ENCODE measurements at places on chromosomes 1 and 21.

GRCh38 chr1:153651771-153652170, 6.7 kb upstream of the SNAPIN start:
- no peak for DNase-seq

GRCh38 chr1:157197906-157198435, 59.8 kb upstream of the ETV3 start:
- DNase-seq, result no peak

- no peak for DNase-seq
These were observed 273.1 kb downstream of the MATN1 start for GRCh38 chr1:30450148-30450817.

DNA sequence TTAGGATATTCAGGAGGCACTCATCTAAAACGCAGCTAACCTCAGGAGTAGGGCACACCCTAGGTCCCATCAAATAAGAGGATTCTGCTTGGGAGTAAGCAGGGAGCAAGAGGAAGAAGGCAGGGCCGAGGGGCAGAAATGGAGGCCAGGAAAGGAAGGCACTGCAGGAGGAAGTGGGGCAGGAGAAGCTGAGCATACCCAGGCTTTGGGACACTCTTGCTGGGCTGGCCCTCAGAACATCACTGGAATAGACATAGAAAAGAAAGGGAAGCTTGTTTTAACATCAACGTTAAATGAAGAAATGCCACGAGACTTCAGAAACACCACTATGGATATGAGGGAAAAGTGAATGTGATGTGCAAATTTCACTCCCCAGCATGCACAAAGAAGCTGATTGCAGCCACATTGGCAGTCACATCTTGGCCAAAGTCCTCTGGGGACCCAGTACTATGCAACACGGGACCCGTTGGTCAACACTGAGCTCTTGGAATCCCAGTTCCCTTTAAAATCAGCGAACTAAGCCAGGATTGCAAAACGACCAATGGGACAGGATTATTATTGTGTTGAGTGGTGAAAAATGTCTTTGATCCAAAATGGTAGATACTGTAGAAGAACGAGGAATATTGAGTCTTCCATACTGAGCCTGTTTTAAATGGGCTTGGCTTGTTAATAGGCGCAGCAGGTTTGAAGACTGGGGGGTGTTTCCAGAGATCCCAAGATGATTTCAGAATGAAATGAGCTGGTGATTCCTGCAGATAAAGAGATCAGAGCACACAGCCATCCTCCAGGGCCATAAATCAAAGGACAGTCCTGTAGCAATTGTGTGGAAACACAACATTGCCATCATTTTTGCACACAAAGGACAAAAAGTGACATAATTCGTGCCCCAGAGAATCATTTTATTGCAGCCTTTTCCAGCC, 152.4 kb downstream of the TOMM20 start:
- no peak for DNase-seq

GRCh38 chr1:158185770-158186169, 5.1 kb downstream of the CD1D start:
- DNase-seq, result no peak

DNA sequence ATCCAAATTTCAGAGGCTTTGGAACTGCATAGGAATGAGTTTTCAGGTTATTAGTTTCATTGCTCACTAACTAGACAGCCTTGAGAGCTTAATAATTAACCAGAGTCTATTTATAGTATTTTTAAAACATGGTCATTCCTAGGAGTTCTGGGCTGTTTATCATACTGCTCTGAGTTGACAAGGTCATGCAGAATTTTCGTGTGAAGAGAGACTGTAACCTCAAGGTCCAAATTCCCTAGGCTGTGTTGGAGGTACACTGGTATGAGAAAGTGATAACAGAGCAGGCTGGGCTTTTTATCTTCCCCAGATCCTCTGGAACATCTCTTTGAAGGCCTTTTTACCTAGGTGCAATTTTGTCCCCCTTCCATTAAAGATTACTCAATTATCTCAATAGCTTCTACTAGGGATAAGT, 736.3 kb downstream of the LTN1 start:
- no peak for DNase-seq

DNA sequence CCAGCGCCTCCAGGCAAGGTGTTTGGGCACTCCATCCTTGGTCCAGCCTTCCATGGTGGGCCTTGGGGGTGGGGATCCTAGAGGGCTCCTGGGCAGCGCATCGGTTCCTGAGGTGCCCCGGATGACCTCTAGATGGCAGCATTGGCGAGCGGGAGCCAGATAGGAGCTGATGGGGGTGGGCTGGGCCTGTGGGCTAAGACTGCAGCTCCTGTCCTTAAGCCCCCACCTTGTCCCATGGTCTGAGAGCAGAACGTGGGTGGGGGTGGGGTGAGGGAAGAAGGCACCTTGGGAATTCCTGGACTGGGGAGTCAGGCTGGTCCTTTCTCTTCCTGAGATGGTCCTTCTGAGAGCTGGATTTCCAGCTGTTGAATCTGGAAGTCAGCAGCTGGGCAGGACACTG, 93.4 kb upstream of the CSF3R start:
- no peak for DNase-seq

- no peak for DNase-seq
These were observed 27.8 kb upstream of the HYI start for GRCh38 chr1:43481491-43481890.

- peak; percentile 78 for DNase-seq
These were observed 277.0 kb upstream of the BRINP3 start for GRCh38 chr1:190754666-190755065.

DNA sequence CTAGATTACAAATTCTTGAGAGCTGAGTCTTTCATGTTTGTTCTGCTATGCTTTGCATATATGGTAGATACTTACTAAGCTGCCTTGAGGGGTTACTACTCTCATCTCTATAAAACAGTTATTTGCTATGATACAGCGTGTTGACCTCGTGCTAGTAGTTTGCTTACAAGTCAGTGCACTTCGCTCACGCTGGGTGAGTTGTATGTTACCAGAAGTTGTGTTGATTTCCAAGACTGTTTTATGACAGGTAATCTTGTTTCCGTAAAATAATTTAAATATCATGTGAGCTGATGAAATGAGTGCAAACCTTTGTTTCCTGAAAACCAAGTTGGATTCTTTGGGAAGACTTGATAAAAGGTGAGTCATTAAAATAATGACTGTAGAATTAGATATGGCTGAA, 7.3 kb downstream of the MRPS6 start:
- DNase-seq, result no peak

DNA sequence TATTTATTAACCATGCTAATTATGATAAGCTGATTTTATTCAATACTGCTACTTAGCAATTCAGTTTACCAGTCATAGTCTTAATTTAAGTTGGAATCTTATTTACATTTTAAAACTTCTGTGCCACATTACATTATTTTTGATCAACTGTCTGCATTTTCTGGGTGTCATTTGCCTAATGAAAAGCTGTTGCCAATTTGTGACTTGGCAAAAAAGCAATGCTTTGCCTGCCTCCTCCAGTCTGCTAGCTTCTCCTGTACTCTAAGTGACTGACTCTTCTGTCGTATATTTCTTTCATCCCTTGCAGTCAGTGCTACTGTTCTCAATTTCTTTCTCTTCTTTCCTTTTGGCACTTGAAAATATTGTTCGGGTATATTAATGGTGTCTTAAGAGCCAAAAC, 5.6 kb upstream of the IVNS1ABP start:
- DNase-seq, result no peak

DNA sequence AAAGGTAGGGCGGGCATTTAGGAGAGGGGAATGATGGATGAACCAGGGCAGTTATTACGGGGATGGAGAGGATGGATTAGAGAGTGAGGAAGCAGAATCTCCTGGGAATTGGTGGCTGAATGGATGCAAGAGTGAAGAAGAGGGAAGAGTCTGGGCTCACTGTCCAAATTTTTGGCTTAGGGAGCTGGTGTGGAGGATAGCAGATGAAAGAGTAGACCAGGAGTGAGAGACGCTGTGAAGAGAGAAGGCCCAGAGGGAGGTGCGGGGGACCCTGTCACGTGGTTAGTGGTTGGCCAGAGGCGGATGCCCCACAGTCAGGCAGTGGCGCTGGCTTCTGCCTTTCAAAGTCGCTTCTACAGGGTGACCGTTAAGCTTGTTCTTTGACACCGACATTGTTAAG, 78.4 kb downstream of the PEX14 start:
- no peak for DNase-seq

- no peak for DNase-seq
These were observed 858 bp upstream of the SUSD4 start for GRCh38 chr1:223364685-223365382.

DNA sequence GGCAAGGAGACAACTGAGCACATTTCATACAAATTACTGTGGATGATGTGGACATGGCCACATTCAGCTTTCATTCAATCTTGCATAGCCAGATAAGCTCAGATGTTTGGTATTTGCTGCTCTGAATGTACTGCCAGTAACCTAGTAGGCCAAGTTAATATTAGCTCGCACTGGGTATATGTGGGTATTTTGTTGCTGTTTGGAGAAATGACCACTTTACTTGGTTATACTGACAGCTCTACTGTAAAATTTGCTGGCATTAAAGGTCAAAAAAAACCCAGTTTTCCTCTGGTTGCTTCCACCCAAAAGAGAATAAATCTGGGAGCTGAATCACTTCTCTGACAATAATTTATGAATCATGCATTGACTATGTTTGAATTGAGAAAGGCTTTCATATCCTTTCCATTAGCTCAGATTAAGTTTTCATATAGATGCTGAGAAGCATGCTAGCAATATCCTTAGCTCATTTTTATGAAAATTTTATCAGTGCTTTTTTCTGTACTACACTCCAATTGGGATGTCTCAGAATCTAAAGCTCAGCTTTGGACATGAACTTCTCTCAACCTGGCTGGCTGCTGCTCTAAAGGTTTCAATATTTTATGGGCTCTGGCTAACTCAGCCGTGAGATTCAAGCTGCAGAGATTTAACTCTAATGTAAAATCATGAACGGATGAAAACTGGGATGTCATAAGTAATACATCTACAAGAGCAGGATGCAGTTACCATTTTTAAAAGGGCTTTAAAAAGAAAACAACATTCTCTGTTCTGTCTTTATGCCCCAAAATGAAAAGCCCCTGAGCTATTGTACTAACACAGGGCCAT, 330.0 kb downstream of the BARHL2 start:
- no peak for DNase-seq

- no peak for DNase-seq
These were observed 1.5 kb downstream of the AJAP1 start for GRCh38 chr1:4655674-4656532.

GRCh38 chr1:178581351-178582303, 68.7 kb downstream of the TEX35 start:
- no peak for DNase-seq

GRCh38 chr21:37058261-37058660, 14.6 kb downstream of the PIGP start:
- DNase-seq, result no peak

- no peak for DNase-seq
These were observed 24.9 kb downstream of the TMED5 start for GRCh38 chr1:93155335-93155734.

- DNase-seq, result no peak
These were observed 21.5 kb upstream of the ST6GALNAC3 start for GRCh38 chr1:76053021-76053420.

DNA sequence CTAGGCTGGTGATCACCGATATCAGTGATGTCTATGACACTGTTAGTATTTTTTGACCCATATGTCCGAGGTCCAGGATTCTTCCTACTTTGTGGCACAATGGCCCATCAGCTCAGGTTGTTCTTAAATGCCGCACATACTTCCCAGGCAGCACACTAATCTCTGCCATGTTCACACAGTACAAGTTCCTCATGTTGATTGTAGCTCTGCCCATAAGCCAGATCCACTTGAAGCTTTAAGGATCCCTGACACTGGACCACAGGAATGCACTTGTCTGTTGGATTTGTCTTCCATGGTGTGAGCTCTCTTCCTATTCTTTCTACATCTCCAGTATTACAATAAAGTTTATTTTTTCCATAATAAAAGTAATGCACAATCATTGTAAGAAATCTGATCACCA, 69.5 kb downstream of the DDX20 start:
- no peak for DNase-seq

- DNase-seq, result no peak
These were observed 30.7 kb upstream of the EDN2 start for GRCh38 chr1:41515131-41515678.

- DNase-seq, result no peak
These were observed 1401.7 kb downstream of the NCAM2 start for GRCh38 chr21:22399681-22400514.

DNA sequence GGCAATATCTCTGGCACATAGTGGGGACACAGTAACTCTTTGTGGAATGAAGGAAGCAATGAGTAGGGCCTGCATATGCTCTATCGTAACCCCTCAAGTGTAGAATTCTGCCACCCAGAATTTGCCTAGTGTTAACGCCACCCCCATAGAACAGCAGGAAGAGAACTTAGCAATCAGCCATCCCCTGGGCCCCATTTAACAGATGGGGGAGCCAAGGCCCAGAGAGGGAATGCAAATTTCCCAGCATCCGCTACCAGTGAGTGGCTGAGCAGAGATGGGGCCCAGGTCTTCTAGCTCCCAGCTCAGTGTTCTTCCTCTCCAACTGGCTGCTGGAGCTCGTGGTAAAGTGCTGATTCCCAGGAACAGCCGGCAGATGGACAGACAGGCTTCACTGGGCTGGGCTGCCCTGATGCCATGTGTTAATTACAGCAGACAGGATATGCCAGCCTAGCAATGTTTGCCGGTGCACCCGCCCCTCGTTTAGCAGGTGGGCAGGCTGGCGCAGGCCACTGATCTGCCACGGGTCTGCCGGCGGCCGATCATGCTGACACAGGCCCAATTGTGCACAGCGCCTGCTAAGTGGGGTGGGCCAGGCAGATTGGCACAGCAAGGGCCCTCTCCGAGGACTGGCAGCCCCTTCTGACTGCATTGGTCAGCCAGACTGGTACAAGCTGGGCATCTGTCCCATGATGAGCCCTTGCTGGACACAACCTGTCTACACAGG, 171.9 kb downstream of the IGSF21 start:
- no peak for DNase-seq

GRCh38 chr1:39159224-39160036, 45.1 kb upstream of the MACF1 start:
- DNase-seq, result no peak

GRCh38 chr1:147292631-147293251, 50.3 kb downstream of the CHD1L start:
- peak; percentile 79 for DNase-seq

GRCh38 chr1:201539561-201540431, 869 bp downstream of the NAV1 start:
- DNase-seq, result no peak

DNA sequence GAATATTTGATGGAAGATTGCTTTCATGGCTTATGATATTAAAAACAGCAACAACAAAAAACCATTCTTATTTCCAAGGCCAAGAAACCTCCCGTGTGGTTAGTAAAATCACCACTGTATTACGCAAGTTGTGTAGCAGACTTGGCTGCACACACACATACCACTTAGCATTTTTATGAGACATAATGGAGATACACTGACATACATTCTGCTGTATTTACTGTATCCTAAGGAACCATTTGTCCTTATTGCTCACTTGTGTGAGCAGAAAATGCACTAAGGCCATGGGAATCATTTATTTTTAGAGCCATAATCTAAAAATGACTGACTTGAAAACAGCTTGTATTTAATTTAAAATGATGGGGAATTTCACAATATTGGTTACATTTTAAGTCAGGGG, 584 bp upstream of the C1orf141 start:
- no peak for DNase-seq

DNA sequence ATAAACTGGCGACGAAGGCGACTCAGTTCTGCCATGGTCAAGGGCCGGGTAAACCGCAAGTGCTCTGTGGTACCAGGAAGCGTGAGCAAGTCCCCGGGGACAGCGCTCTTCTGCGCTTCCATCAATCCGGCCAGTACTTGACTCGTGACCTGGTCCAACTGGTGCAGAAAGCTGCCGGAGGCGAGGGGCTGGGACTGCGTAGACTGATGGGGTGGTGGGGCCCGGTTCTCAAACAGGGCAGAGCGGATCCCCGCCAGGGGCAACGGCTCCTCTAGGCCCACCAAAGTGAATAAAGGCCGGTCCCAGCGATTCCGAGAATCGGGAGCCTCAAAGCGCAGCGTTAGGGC, 852 bp downstream of the KTI12 start:
- no peak for DNase-seq
